Osteocyte (in vitro differentiated cells): ENCODE measurements at places on chromosomes 1 and 21. TPM values are rescaled to one million over a fixed set of nuclear protein-coding genes. Genes with fewer than 3 reads are reported as not detected.

- no peak overlapping the region for H3K4me3 ChIP-seq
- DNase-seq = no peak
- H3K36me3 ChIP-seq = no peaks in the 10 kb centered on the region
- no peaks in the 10 kb centered on the region for H3K27me3 ChIP-seq
- no peak overlapping the region for H3K27ac ChIP-seq
- peaks cover 21% of the 10 kb centered on the region for H3K4me1 ChIP-seq
These were observed 61.4 kb downstream of the EPHB2 start for GRCh38 chr1:22772014-22772413.

GRCh38 chr1:117600966-117601365 lies 4.9 kb upstream of the TENT5C start:
- H3K4me1 ChIP-seq = peaks cover 5% of the 10 kb centered on the region
- H3K27ac ChIP-seq = no peak overlapping the region
- no peak overlapping the region for H3K4me3 ChIP-seq
- H3K36me3 ChIP-seq = no peaks in the 10 kb centered on the region
- peaks cover 52% of the 10 kb centered on the region for H3K27me3 ChIP-seq

- H3K4me3 ChIP-seq = no peak overlapping the region
- no peaks in the 10 kb centered on the region for H3K36me3 ChIP-seq
- DNase-seq = no peak
- no peaks in the 10 kb centered on the region for H3K27me3 ChIP-seq
These were observed 67.6 kb downstream of the GIPC2 start for GRCh38 chr1:78113156-78113916.

- no peaks in the 10 kb centered on the region for H3K36me3 ChIP-seq
- H3K4me3 ChIP-seq = no peak overlapping the region
- no peak overlapping the region for H3K27ac ChIP-seq
- DNase-seq = no peak
- H3K27me3 ChIP-seq = peaks cover 66% of the 10 kb centered on the region
These were observed 1.4 kb downstream of the ESRRG start for GRCh38 chr1:216721863-216722262.

DNA sequence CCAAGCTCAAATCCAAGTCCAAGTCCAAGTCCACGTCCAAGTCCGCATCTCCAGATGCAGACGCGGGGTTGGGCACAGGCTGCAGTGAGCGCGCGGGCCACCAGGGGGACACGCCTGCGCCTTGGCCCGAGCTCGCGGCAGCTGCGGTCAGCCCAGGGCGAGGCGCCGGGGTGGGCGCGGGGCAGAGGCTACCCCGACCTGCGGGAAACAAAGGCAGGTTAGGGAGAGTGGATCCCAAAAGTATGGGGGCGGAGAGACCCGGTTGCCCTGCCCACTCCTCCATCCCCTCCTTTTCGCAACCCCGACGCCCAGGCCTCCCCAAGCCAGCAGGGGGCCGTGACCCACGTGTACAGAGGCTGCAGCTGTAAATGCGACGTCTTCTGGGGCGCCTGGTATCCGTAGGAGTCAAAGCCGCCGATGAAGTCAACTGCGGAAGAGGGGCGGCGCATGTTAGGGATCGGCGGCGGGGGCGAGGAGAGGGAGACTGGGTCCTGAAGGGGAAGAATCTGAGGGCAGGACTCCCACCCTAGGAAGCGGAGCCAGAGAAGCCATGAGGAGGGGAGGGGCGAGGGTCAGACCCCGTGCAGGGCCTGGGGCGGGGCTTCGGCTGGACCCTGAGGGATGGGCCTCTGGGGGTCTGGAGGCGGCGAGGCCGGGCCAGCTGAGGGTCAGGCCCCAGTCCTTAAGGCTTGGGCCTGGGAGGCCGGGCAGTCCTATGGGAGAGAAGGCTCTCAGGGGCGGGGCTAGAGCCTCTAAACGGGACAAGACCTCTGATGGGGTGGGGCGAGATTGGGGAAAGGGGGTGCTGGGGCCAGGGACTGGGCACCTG lies 58.0 kb downstream of the NKAIN1 start:
- no peaks in the 10 kb centered on the region for H3K36me3 ChIP-seq
- peaks cover 6% of the 10 kb centered on the region for H3K4me1 ChIP-seq
- H3K4me3 ChIP-seq = no peak overlapping the region
- H3K27me3 ChIP-seq = peaks cover 8% of the 10 kb centered on the region
- H3K27ac ChIP-seq = no peak overlapping the region

Gene S100A12
- not detected in 2 replicates for total RNA-seq
